Kidney epithelial cell (primary cell): ENCODE measurements at places on chromosomes 4 and X.

DNA sequence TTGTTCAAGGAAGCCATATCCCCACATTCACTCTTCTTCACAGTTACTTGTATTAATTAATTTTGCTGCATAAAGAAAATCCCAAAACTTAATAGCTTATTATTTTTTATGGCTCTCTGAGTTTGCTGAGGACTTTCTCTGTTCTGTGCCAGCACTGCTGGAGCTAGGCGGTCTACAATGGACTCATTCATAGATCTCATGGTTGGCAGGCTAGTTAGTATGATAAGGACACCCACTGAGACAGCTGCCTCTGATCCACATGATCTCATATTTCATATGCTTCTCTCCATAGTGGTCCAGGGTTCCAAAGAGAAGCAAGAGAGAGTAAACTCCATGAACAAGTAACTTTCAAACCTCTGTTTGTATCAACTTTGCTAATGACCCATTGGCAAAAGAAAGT is 170.2 kb downstream of the ADGRA3 start:
- no peak for DNase-seq

DNA sequence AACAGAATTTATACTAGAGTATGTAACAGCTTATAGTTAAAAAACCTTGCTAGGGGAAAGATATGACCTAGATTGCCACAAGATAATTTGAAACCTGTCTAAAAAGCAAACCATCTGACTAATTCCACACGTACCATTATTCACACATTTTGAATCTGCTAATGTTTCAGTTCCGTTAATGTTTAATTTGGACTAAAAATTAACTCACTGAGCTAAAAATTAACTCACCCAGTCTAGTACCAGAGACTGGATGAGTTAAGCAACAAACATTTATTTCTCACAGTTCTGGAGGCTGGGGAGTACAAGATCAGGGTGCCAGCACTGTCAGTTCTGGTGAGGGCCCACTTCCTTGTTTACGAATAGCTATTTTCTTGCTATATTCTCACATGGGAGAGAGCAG is 231.5 kb upstream of the DIAPH2 start:
- DNase-seq: peak; percentile 32

GRCh38 chrX:71809886-71810285 is 46.7 kb downstream of the CXorf49B start:
- no peak for DNase-seq

GRCh38 chrX:107730991-107731766 is 44.4 kb downstream of the TSC22D3 start:
- no peak for DNase-seq

DNA sequence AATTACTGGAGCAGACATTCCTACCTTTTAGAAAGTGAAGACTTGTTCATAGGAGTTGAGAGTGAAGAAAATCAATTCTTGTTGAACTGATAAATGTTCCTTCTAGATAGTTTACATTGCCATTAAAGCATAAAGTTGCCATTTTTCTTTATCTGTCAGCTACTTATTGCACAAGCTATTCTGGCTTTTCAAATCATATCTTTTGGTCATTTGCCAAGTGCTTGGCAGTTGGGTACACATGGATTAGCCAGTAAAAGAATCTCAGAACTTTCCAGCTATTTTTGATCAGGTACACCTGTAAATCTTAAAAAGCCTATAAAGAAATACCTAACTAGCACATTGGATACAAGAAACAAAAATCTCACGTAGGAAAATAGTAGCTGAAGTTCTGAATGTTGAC is 56.4 kb upstream of the PNPLA4 start:
- DNase-seq: no peak

- DNase-seq: no peak
These were observed 470.2 kb downstream of the SPRY1 start for GRCh38 chr4:123866796-123867195.

- no peak for DNase-seq
These were observed 14.8 kb downstream of the INTS6L start for GRCh38 chrX:135535077-135535940.
